Common myeloid progenitor, CD34-positive (primary cell): ENCODE measurements at places on chromosomes 7 and 10.

- DNase-seq, result no peak
These were observed 14.5 kb upstream of the DNAAF5 start for GRCh38 chr7:711922-712380.

- DNase-seq, result no peak
These were observed 565.7 kb downstream of the TCERG1L start for GRCh38 chr10:130745821-130746220.

- DNase-seq, result peak; percentile 3
These were observed 5.0 kb upstream of the PRKAR1B start for GRCh38 chr7:732094-732541.

DNA sequence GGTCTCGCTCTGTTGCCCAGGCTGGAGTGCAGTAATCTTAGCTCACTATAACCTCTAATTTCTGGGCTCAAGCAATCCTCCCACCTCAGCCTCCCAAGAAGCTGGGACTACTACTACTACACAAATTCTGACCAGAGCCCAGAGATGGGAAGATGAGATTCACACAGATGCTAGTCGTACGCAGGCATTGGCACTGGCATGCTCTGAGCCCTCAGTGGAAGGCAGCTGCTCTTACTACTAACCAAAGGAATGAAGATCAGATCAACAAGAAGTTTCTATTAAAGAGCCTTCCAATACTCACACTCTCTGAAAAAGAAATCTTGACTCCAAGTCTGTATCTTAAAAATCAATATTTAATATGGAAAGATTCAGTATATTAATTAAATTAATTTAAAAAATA is 10.7 kb downstream of the GDF2 start:
- DNase-seq, result no peak

DNA sequence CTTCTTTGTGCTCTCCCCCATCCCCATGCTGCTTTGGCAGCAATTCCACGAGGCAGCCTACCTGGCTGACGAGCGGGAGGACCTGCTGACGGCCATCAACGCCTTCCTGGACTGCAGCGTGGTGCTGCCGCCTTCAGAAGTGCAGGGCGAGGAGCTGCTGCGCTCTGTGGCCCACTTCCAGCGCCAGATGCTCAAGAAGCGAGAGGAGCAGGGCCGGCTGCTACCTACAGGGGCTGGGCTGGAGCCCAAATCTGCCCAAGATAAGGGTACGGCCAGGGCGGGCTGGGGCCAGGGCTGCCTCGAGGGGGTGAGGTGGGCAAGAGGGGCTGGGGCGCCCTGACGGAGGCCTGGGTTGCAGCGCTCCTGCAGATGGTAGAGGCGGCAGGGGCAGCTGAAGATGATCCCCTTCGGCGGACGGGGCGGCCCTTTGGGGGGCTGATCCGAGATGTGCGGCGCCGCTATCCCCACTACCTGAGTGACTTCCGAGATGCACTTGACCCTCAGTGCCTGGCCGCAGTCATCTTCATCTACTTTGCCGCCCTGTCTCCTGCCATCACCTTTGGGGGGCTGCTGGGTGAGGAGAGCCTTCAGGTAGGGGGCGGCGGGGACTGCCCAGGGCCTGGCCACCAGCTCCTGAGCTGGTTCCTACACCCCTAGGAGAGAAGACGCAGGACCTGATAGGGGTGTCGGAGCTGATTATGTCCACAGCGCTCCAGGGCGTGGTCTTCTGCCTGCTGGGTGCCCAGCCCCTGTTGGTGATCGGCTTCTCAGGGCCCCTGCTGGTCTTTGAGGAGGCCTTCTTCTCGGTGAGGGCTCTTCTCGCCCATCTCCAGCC is 9.4 kb downstream of the FASTK start:
- no peak for DNase-seq

GRCh38 chr7:108224387-108224786 is 94.2 kb upstream of the LAMB4 start:
- no peak for DNase-seq

DNA sequence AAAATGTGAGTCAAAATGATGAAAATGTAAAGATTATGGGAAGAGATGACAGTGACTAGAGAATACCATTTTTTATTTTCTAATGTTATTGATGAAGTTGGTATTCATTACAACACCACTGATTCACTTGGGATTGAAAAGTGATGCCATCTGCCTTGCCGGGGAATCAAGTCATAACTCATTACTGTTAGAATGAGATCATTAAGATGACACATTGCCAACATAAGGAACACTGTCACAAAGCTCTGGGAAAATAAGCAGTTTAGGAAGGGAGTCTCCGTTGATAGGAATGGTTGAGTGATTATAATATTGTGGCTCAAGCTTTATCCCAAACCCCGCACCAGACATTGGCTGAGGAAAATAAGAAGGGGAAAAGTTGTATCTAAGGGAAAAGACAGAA is 121.5 kb upstream of the PLPP4 start:
- no peak for DNase-seq

- peak; percentile 62 for DNase-seq
These were observed 31.1 kb upstream of the TOMM7 start for GRCh38 chr7:22853674-22854157.

- no peak for DNase-seq
These were observed 110.3 kb downstream of the ARHGAP22 start for GRCh38 chr10:48494611-48495010.
